ENCODE measurements at places on chromosomes 12 and 14. TPM values are rescaled to one million over a fixed set of nuclear protein-coding genes. Genes with fewer than 3 reads are reported as not detected.

- no peak for DNase-seq
Observed at GRCh38 chr14:33062476-33062875, 123.8 kb downstream of the NPAS3 start.

- DNase-seq = no peak
Observed at GRCh38 chr14:24394275-24394674, 4.5 kb upstream of the NYNRIN start.

GRCh38 chr14:32805979-32806378 lies 132.7 kb upstream of the NPAS3 start:
- DNase-seq = no peak

DNA sequence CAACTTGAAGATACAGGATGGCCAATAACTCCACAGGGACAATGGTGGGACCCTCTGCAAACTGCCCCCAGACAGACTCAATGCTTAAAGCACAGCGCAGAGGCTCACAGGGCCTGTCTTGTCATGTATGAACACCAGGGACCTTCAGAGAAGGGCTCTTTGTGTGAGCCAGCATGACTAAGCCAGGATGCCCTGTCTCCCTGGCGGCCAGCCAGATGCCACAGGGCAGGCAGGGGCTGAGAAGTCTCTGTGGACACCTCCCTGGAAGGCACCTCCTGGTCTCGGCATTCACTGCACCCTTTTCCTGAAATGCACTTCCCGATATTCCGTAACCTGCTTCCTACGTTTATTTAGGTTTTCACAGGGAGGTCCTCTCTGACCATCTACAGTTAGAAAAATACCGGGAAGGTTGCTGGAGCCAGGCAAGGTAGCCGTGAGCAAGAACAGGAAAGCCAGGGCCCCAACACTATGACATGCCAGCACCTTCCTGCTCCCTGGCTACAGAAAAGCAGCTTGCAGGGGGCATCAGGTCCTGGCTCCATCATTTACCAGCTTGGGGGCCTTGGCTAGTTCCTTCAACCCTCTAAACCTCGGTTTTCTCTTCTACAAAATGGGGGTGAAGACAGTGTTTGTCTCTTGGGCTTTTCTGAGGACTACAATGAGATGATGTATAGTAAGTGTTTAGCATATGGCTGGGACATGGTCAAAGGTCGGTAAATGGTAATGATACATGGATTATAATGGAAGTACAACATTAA lies 65.0 kb downstream of the PITPNM2 start:
- DNase-seq = no peak

DNA sequence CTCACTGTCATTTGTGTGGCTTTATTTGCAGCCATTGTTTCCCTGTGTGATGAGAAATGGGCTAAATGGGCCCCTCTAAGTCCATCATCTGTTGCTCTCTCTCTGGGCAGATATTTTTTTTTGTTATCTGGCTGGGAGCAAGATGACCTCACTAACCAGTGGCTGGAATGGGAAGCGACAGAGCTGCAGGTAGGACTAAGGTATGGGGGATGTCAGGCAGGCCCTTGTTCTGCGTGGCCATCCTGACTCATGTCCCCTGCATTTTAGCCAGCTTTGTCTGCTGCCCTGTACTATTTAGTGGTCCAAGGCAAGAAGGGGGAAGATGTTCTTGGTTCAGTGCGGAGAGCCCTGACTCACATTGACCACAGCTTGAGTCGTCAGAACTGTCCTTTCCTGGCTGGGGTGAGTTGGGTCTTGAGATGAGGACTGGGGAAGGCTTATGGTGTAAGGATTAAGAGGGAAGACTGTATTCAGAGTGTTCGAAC lies 1.3 kb downstream of the MARS1 start:
- no peak for DNase-seq

- no peak for DNase-seq
Observed at GRCh38 chr14:100609941-100610391, 22.7 kb upstream of the BEGAIN start.

DNA sequence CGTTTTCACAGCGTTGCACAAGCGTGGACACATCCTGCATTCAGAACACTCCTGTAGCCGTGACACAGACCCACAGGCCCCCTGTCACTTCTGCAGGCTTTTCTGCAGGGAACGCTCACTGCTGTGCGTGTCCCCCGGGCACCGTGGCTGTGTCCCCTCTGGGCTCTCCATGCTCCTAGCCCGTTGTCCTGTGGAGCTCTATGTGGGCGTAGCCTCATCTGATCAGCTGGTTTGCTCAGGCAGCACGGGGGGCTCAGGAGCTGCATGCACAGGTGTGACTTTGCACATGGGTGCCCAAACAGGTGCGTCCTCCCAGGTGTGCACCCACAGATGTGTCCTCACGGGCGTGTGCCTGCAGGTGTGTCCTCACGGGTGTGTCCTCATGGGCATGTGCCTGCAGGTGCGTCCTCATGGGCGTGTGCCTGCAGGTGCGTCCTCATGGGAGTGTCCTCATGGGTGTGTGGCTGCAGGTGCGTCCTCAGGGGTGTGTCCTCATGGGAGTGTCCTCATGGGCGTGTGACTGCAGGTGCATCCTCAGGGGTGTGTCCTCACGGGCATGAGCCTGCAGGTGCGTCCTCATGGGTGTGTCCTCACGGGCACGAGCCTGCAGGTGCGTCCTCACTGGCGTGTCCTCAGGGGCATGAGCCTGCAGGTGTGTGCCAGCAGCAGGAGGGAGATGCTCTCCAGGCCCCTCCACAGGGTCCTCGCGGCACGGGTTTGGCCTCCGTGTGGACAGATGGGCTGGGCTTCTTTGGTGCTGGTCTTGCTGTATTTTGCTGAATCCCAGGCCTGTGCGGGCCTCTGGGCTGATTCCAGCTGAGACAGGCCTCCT lies 17.5 kb downstream of the MTA1 start:
- no peak for DNase-seq

- no peak for DNase-seq
Observed at GRCh38 chr12:130473266-130473665, 135.6 kb downstream of the PIWIL1 start.

DNA sequence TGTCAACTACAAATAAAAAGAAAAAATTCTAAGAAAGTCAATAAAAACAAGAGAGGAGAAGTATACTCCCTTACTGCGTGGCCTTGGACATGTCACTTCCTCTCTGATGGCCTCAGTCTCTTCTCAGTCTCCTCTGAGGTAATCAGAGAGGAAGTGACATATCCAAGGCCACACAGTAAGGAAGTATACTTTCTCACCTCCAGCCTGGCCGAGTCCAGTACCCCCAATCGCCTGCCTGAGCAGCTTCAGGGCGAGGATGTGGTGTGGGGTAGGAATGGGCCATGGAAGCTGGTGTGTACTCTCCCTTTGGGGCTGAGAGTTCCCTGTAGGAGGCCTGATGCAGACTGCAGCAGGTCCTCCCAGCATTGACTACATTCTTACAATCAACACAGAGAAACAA lies 15.8 kb downstream of the VDR start:
- no peak for DNase-seq

DNA sequence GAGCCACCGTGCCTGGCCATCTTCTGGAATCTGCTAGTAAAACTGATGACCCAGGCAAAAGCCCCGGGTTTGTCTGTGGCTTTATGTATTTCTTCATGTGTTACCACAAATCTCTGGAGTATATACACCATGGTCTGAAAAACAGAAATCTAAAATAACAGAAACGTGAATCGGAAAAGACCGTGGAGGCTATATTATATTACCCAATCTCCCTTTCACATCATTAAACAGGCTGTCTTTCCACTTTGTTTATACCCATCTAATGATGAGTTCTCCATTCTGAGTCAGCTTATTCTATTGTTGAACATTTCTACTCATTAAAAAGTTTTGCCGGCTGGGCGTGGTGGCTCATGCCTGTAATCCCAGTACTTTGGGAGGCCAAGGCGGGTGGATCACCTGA lies 9.5 kb upstream of the AJUBA start:
- DNase-seq = no peak

DNA sequence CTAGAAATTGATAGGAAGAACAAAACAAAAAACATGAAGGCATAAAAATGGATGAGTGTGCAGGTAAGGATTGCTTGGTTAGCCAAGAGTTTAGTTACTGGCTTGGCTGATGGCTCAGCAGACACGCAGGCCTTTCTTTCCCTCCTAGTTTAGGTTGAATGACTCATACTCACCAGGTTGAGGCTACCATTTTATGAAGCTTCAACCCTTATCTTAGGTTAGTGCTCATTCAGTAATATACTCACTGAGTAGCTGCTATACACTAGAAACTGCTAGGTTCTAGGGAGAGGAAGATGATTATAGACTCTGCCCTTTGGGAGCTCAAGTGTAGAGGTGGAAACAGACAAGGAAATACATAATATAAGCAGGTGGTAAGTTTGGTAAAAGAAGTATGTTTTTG lies 6.0 kb downstream of the P3H3 start:
- no peak for DNase-seq

DNA sequence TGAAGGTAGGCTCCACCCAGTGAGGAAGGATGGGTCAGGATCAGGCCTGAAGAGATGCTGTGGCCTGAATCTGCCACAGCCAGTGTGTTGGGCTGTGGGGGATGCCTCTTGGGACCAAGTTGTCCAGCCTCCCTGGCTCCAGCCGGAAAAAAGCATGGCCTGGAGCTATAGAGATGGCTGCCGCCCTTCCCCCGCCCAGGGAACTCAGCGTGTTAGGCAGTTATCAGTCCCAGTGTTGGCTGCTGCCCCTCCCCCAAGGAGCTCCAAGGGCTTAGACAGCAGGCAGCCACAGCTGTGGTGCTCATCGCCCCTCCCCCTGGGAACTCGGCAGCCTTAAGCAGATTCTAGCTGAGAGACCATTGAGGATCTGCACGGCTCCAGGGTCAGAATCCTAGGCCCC lies 158.0 kb downstream of the CAPZA3 start:
- no peak for DNase-seq

DNA sequence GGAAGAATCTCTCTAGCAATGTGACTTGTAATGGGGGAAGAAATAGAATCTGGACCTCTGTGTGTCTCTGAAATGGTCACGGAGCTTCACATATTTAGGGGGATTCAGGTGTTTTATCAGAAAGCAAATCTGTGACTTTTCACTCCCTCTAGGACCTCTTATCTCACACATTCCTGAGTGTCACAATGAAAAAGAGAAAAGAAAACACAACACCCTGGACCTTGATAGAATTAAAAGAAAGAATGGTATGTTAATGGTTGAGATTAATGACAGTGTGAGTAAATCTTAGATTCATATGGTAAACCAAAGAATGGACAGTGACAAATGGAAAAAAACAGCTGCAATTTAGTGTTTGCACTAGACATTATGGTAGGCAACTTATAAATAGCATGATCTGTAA lies 68.5 kb downstream of the PKP2 start:
- DNase-seq = no peak

DNA sequence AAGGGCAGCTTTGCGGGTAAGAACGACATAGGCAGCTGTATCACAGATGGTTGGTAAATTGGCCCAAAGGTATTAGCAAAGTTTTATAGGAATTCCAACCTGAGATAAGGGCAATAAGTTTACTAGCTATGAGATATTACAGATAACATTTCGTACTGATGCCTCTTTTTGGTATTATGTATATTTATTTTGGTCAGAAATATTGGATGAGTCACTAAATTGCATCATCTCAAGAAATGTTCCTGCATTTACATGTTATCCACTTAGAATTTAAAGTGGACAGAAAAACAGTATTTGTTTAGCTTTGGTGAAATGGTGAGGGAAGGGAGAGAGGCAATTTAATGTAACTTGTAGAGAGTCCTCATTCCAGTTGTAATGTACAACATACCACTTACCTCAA lies 65.1 kb upstream of the PZP start:
- no peak for DNase-seq

- no peak for DNase-seq
Observed at GRCh38 chr14:84024231-84024820, 1505.6 kb upstream of the FLRT2 start.

GRCh38 chr14:35252451-35252868 lies 39.7 kb upstream of the PSMA6 start:
- DNase-seq = no peak

DNA sequence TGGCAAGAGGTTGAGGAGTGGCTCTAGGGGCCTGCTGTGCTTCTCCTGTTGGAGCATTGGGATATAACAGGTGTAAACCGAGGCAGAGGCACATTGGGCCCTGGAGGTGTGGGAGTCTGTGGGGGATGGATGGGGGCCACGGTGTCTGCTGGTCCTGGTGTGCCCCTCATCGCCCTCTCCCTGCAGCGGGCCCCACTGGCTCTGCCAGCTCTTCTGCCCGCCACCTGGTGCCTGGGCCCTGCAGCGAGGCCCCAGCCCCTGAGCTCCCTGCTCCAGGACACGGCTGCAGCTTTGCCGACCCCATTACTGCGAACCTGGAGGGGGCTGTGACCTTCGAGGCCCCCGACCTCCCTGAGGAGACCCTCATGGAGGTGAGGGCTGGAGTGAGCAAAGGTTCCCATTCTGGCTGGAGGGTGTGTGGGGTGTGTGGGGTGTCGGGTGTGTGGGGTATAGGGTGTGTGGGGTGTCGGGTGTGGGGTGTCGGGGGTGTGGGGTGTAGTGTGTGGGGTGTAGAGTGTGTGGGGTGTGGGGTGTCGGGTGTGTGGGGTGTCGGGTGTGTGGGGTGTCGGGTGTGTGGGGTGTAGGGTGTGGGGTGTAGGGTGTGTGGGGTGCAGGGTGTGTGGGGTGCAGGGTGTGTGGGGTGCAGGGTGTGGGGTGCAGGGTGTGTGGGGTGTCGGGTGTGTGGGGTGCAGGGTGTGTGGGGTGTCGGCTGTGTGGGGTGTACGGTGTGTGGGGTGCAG lies 10.6 kb upstream of the PUS1 start:
- no peak for DNase-seq

DNA sequence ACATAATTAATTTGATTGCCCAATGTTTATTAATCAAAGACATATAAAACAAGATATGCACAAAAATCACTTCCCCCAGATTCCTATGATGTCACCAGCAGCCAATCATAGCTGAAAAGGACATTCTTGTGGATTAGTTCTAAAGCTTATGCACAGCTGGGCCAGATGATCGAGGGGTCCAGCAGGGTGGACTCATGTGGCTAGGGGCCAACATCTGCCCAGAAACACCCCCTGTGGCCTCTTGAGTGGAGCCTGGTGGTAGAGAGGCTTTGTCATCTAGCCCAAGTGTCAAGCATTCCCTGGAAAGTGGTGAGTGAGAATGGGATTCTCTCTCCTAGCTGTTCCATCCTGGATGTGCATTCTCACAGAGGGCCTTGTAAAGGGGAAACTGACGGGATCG lies 590.0 kb downstream of the BCL11B start:
- DNase-seq = no peak

GRCh38 chr14:68856572-68856971 lies 63.7 kb upstream of the ZFP36L1 start:
- no peak for DNase-seq

Gene PRDM4
- polyA plus RNA-seq = 22.0 TPM

Gene PTPN21
- polyA plus RNA-seq = 66.0 TPM

Gene ASCL1
- 0.12 TPM for polyA plus RNA-seq

Gene WNT1
- not detected for polyA plus RNA-seq
